ENCODE measurements at places on chromosomes 3 and 15. TPM values are rescaled to one million over a fixed set of nuclear protein-coding genes. Genes with fewer than 3 reads are reported as not detected.

IL16 gene
- 0.43 TPM for total RNA-seq

GHSR gene
- total RNA-seq, result not detected

EXD1 gene
- total RNA-seq, result not detected

CLEC3B gene
- not detected for total RNA-seq

IQCH gene
- 4.3 TPM for total RNA-seq

QTRT2 gene
- 11.0 TPM for total RNA-seq

TRAT1 gene
- not detected for total RNA-seq

C3orf70 gene
- 0.11 TPM for total RNA-seq

CMTM8 gene
- not detected for total RNA-seq

CHRD gene
- total RNA-seq, result not detected

CFAP92 gene
- total RNA-seq, result 0.39 TPM

HRG gene
- total RNA-seq, result not detected

Measured in placental epithelial cell (primary cell).